ENCODE measurements at places on chromosomes 4 and X.
A peak's percentile ranks its signal among the peaks of the same experiment; 100 is the strongest.

DNA sequence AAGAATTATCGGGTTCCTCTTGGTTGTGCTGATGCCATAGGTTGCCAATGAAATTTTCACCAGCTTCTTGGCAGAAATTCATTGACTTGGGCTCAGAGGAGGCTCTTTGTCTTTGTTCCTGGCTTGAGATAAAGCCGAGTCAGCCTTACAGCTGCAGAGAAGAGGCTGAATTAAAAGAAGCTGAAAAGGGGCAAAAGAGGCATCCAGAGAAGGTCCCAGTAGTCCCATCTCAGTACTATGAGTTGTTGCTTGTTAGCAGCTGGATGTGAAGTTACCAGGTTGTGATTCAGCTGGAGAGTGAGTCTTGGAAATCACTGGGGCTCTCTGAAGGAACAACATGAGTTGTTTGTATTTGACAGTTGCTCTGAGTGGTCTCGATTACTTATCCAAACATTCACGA is 59.7 kb downstream of the SMAD1 start:
- DNase-seq = no peak

- no peak for DNase-seq
Observed at GRCh38 chrX:20231598-20231997, 35.1 kb downstream of the RPS6KA3 start.

DNA sequence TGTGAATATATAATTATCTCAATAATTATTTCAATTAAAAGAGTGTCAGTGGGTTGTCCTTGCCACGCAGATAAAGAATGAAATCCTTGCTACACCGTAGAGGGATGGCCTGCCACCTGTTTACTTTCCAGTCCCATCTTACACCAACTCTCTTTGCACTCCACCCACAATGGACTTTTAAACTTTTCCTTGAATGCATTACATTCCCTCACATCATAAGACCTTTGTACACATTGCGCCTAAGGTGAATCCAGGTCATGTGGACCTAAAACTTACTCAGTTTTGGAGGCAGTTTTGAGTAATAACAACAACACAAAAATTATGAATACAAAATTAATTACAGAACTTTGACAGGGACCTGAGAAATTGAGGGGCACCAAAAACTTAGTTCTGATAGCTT is 78.7 kb upstream of the PDE5A start:
- no peak for DNase-seq

GRCh38 chrX:37829721-37830120 is 17.6 kb downstream of the DYNLT3 start:
- no peak for DNase-seq

DNA sequence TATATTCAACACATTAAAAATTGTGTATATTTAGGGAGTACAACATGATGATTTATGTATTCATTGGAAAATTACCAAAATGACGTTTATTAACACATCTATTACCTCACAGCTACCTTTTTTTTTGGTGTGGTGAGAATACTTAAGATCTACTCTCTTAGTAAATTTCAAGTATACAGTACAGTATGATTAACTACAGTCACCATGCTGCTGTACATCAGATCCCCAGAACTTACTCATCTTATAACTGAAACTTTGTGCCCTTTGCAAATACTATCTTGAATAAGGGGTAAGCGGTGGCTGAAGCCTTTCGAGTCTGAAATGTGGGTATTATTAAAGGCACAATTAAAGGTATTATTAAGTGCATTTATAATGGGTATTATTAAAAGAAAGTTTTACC is 976 bp downstream of the PHKA1 start:
- peak; percentile 2 for DNase-seq

DNA sequence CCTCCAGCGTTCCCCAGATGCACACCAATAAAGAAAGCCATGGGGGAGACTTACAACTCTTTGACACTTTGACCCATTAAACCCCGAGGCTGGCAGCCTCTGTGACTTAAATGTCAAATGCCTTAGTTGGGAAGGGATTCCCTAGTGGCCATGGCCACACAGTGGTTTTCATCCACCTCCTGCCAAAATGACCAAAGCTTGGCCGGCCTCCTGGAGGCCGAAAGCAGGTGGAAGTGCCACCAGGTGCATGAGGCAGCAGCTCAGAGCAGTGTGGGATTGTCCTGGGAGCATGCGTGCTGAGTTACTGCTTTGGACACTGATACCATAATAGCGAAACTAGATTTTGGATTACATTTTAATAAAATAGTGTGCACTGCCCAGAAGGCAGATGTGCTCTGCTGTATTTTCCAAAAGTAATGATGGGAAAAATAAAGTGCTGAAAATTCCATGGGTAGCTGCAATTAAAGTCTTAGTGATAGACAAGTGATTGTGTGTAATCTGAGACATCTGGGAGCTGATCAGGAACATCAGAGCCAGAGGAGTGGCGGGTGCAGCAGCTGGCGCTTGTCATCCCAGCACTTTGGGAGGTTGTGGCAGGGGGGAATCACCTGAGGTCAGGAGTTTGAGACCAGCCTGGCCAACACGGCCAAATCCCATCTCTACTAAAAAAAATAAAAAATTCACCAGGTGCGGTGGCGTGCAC is 39.8 kb upstream of the TADA2B start:
- DNase-seq = no peak

DNA sequence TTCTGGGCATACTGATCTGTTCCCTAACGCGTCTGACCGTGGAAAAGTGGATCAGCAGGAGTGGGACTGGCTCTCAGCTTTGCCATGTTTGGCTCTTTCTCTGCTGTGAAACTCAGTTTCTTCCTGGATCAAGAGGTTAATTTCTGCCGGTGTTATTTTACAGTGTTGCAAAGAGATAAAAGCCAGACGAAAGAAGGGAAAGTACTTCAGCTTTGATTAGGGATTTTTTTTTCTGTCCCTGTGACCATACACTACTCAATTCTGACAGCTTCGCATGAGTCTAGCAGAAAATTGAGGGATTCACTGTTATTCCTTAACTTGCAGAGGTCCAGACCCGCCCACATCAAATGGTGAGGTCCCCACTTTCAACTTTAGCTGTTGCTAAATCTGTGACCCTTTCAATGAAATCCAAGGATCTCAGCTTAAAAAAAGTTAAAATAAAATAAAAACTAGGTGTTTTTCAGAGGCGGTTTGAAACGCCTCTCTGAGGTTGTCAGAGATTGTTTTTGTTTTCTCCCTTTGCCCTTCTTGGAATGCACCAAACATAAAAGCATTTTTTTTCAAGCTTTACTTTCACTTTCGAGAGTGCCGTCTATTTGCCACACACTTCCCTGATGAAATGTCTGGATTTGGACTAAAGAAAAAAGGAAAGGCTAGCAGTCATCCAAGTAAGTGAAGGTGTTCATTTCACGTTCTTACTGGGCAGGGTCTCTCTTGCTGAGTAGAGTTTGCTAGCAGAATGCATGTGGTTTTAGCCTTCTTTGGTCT is at the start of gene TLR3:
Gene TLR3, plus strand, starts transcription at position 576 of the 768 bp plus-strand sequence. CDS start 7,464 bp downstream, outside the sequence.
- peak; percentile 45 for DNase-seq

- DNase-seq = no peak
Observed at GRCh38 chr4:65096630-65097029, 573.7 kb downstream of the EPHA5 start.

DNA sequence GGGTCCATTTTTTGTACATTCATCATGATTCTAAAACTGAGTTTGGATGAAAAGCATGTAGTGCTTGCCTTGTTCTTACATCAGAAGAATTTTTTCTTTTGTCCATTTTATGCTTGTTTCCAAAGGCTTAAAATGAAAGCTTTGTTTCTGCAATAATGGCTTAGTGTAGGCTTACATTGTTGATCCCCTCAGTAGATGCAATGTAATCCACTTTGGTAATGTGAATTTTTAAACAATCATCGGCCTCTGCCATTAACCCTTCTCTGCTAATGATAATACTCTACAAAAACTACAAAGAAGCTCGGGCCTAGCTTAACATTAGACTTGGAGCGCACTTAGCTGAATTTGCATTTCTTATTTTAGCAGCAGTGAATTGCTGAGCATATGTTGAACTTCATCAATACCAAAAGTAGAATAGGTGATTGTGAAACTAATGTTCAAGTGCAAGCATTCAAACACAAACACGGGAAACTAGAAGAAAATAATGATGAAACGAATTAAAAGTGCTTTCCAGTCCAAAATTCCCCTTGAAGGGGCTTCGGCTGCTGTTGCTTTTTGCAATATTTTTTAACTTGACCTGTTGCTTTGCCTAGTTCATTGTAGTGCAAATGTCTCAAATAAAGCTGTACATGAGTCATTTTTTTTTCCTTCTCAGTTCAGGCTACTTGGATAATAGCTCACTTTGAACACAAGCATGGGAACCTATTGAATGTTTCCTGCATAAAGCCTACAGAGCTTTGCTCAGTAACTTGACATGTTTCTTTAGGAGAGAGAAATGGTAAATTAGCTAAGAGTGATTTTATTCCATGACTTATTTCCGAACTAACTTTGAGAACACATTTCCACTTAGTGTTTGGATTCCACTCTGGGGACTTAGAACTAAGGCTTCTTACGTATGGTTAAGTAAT is 66.5 kb downstream of the SLIT2 start:
- peak; percentile 73 for DNase-seq
